NCI-H1417 (cell line): ENCODE measurements at places on chromosomes 1 and 21.

DNA sequence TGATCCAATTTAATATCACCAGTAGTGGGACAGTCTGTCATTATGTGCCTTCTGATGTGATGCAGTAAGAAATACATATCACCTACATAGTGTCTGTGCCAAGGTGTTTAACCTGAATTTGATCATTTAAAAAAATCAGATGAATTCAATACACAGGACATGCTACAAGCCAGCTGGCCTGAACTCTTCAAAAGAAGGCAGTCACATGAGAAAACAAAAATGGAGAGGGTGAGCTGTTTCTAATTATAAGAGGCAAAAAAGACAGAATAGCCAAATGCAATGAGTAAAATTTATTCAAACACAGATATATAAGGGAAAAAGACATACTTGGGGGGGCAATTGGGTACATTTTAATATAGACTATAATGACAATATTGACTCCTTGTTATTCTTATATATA is 66.5 kb downstream of the ST3GAL3 start:
- no peak for DNase-seq

GRCh38 chr1:43569175-43569574 is 38.5 kb downstream of the PTPRF start:
- DNase-seq: no peak

DNA sequence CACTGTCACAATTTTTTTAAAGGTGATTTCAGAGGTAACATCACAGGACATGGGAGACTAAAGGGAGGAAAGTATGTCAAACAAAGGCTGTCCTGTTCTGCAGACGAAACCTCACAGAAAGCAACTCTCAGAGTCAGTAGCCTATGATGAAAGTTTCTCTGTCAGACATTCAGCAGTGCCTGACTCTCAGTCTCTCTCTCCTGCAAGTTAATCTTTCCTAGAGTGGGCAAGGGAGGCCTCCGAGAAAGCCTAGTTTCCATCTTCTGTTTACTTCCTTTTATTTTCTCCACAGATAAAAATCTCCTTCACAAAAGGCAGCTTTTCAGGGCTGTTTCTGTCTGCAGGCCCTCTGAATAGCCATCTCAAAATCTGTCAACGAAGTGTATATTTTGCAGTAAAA is 24.9 kb upstream of the FMO2 start:
- DNase-seq: no peak

DNA sequence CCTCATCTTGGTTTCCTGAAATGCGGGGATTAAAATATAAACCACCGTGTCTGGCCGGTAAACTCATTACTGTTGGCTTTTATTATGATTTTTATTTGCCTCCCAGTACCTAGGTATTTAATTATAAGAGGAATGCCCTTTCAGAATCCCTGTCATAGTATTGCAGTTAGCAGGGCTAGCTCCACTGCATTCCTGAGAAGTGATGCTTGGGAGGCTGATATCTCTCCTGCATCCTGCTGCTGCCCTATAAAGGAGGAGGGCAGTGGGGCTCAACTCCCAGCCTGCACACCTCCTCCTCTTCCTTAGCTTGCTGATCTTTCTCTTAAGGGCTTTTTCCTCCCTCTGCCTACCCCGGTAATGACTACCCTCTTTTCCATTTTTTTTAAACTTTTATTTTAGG is 19.9 kb upstream of the DISC1 start:
- DNase-seq: no peak

DNA sequence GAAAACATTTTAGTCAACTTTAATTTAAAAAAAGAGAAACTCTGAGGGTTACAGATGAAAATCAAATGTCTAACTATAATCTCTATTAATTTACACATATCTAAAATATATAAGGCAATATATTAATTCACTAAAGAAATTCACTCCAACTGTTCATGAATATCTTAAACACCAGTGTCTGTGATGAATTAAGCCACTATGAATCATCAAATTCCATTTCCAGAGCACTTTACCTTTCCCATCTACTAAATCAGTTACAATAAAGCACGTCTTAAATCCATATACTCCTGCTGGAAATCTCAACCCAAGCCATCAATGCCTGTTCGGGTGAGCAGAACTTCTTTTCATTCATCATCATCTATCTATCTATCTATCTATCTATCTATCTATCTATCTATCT is 4.3 kb downstream of the TAF5L start:
- DNase-seq: no peak

GRCh38 chr21:45488931-45489721 is 53.1 kb downstream of the SLC19A1 start:
- peak; percentile 74 for DNase-seq

- no peak for DNase-seq
These were observed 74.9 kb downstream of the WLS start for GRCh38 chr1:68157416-68157815.

DNA sequence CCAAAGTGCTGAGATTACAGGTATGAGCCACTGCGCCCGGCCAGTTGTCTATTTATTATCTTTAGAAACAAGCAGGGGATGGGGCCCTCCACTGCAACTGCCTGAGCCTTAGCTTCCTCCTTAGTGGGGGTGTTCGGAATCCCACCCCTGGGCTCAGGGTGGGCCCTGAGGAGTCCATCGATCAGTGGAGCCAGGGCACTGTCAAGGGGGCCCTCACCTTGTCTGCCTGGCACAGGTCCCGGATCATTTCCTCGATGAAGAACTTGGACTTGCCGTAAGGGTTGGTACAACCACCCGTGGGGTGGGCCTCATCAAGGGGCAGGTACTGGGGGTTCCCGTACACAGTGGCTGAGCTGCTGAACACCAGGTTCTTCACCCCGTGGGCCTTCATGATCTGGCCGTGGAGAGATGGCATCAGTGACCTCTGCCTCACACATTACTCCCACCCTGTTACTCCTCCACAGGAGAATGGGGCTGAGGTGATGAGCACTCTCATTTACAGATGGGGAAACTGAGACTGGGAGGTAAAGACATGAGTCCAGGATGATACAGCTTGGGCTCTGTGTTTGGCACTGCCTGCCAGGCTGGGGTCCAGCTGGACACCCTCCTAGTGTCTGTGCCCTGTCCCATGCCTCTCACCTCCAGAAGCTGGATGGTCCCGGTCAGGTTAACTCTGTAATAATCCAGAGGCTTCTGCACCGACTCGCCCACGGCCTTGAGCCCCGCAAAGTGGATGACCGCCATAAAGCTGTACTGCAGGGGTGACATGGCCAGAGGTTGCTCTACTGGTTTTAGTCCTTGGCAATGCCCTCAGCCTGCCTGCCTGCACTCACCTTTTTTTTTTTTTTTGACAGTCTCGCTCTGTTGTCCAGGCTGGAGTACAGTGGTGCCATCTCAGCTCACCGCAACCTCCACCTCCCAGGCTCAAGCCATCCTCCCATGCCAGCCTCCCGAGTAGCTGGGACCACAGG is 2.8 kb downstream of the GALE start:
- no peak for DNase-seq

DNA sequence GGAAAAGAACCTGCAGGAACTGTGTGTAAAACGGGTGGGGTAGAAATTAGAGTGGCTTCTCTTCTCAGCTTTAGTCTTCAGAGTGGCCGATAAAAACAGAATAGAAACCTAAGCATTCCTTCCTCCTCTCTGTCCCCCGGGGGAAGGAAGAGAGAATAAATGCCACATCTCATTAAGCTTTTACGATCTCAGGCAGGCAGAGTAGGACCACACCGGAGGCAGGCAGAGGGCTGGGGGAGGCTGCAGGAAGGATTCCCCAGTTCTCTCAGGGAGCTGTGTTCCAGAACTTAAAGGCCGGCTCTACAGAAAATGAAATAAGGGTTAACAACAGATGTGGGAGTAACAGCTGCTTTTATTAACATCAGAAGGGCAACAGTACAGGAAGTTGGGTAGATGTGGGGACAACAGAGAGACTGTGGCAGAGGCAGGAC is 24.5 kb upstream of the MEF2D start:
- no peak for DNase-seq
